ENCODE measurements at places on chromosomes 16 and 17.

DNA sequence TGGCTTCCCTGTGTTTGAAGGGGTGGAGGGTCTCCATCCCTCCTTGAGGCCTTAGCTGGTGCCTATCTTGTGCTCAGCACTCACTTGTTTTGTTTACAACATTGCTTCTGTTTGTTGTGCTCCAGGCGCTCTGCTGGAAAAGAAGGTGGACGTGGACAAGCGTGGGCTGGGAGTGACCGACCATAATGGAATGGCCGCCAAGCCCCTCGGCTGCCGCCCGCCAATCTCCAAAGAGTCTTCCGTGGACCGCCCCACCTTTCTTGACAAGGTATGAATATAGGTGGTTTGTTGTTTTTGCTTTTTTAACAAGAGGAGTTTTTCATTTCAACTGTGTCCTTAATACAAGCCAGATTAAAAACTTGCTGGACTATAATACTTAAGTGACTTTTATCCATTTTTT, 53.5 kb downstream of the TMC6 start:
- DNase-seq, result no peak

DNA sequence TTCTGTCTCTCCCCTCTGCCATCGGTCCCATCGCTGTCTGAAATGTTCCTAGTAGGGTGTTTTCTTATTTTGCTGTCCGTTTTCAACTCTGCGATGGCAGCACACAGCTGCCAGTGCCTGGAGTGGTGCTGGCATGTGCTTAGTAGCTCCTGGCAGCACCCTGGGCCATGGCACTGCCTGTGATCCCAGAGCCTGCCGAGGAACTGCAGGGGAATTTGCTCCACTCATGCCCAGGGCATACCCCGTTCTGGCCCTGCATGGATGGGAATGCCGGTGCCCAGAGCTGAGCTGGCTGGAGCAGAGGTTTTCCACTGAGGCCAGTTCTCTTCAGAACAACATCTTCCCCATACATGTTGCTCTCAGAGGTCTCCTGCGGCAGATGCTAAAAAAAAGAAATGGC, 43.1 kb downstream of the GPT2 start:
- DNase-seq, result no peak

- DNase-seq, result no peak
These were observed 18.0 kb downstream of the CSNK1D start for GRCh38 chr17:82255402-82255972.

DNA sequence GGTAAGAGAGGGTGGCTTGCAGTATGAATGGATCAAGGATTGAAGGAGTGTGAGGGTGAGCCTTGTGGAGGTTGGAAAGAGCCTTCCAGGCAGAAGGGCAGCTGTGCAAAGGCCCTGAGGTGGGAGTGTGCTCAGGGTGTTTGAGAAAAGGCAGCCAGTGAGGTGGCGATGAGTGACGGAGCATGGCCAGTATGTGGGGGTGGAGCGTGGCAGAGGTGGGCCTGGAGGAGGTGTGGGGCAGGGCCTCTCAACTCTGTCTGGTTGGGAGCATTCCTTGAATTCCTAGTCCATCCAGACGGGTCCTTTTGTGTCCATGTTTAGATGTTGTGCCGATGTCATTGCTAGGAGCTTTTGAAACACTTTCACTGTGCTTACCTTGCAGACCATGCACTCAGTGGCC, 51.3 kb downstream of the EPN2 start:
- no peak for DNase-seq

- no peak for DNase-seq
These were observed 20.0 kb downstream of the SBK1 start for GRCh38 chr16:28312327-28312726.

Data from A549 (cell line).